ENCODE measurements at places on chromosomes 13 and 19.
A peak's percentile ranks its signal among the peaks of the same experiment; 100 is the strongest.

DNA sequence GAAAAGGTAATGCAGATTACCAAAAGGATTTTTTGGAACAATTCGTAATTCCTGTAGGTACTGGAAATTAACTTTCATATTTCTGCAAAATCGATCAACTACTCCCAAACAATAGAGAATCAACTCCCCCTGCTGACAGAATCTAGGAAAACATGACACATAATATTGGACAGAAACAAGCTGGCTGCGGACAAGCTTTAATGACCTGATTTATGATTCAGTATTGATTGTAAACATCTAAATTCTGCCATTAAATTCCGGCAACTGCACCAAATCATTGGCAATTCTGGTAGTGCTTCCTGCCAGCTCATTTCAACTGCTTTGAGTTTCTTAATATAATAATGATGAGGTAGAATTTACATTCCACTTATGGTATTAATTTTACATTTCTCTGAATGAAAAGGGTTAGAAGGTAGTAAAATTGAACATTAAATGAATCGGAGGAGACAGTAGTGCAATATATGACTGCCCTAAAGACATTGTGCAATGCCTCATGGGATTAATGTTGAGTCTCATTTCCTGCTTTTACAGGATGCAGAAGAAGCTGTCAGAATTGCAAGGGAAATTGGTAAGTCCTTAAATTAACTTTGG lies 146.5 kb downstream of the PCCA start:
- DNase-seq: peak; percentile 90

GRCh38 chr13:50229960-50230661 lies 214.9 kb downstream of the KCNRG start:
- peak; percentile 96 for DNase-seq

- no peak for DNase-seq
These were observed 14.9 kb downstream of the NCAN start for GRCh38 chr19:19226663-19227062.

DNA sequence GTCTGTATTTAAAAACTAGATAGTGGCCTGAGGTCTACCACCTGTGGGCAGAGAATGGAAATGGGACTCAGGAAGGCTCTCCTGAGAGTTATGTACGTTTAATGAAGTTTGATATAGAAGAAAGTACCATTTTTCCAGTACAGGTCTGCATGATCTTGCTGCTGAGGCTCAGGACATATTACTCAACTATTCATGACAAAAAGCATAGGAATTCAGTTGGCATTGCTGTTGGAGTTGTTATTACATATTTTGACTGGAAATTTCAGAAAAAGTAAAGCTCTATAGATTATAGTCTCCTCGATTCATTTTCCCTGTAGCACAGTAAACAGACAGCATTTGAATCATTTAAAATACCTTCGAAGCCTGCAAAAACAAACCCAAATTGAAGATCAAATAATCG lies 469.8 kb downstream of the DCT start:
- no peak for DNase-seq

- no peak for DNase-seq
These were observed 64.9 kb downstream of the HSPH1 start for GRCh38 chr13:31096654-31097302.

- DNase-seq: no peak
These were observed 20.7 kb downstream of the RFC3 start for GRCh38 chr13:33838647-33839046.

GRCh38 chr13:113647351-113648215 lies 10.4 kb downstream of the ATP4B start:
- no peak for DNase-seq

DNA sequence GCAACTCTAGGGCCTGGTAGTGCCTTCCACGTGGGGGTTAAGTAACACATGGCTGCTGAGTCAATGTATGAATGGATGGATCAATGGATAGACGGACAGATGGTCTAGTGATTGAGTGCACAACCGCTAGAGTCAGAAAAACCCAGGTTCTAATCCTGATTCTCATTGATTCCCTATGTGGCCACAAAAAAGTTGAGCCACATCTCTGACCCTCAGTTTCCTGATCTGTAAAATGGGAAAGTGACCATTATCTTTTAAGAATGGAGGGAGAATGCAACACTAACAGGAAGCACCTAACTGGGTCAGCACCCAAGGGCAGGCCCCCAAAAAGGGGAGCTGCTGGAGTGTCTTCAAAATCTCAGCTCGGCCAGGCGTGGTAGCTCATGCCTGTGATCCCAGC lies 2.6 kb downstream of the SMIM7 start:
- no peak for DNase-seq

GRCh38 chr13:80577926-80578670 lies 237.2 kb upstream of the SPRY2 start:
- DNase-seq: no peak

DNA sequence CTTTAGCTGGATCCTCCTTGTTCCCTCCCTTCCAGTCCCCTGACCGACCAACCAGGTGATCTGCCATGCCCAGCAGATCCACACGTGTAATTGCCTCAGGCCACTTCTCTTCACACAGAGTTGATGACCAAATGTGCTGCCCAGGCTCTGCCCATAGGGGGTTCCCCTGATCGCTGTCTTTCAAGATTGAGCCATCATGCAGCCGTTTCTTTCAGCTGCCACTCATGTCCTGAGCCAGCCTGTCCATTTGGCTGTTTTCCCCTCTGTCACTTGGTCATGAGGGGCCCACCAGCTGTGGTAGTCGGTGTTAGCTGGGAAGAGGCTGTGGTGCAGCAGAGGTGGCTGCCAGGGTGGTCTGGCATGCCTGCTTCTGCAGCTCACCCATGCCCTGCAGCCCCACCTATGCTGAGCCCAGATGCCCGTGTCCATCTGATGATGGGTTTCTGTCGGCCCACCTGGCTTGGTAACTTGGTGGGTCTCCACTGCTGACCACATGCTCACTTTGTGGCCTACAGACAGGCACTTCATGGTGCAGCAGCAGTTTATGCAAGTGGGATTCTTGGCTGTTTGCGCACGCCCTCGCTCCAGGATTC lies 35.6 kb upstream of the GPR183 start:
- peak; percentile 43 for DNase-seq

GRCh38 chr13:114021464-114022308 lies 47.8 kb upstream of the C13orf46 start:
- no peak for DNase-seq

DNA sequence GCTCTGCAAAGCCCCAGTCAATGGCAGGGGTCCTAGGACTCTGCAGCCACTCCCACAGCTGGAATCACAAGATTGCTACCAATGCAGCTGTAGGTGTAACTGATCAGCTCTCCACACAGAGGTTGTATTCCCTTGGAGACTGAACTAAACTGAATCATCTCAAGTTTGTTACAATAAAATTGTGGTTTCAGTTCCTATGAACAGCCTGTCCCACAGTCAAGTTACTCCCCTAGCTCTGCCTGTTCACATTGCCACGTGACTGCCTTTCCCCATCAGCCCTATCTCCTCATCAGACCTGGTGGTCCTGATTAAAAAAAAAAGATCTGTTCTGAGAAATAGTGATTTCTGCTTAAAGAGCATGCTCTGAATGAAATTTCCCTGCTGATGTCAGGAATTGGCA lies 287.9 kb upstream of the NBEA start:
- no peak for DNase-seq

- DNase-seq: no peak
These were observed 191.8 kb downstream of the PCCA start for GRCh38 chr13:100280681-100281080.

- no peak for DNase-seq
These were observed 62.5 kb upstream of the PDX1 start for GRCh38 chr13:27857282-27857681.

GRCh38 chr19:3010871-3011270 lies 18.2 kb downstream of the TLE2 start:
- DNase-seq: no peak

GRCh38 chr19:38653028-38653571 lies 5.7 kb downstream of the ACTN4 start:
- peak; percentile 59 for DNase-seq

GRCh38 chr19:10979951-10980381 lies 19.1 kb downstream of the SMARCA4 start:
- peak; percentile 64 for DNase-seq

DNA sequence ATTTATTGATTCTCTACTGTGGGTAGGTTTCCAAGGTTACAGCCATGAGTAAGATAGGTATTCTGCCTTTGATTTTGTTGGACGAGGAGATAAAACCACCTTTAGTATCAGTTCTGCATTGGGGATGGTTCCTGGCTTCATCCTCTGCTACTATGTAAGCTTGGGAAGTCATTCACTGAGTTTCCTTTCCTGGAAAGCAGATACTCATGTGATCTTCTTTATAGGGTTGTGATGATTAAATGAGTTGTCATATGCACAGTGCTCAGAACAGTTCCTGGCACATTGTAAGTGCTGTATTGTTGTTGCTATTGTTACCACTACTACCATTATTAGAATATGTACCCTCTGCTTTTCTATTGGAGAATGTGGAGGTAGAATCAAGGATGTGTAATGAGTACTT lies 13.1 kb upstream of the WTIP start:
- peak; percentile 12 for DNase-seq

GRCh38 chr13:67228916-67229315 lies 1.2 kb downstream of the PCDH9 start:
- no peak for DNase-seq

Measured in inflammatory macrophage treated with lipopolysaccharide for 4 hours (primary cell).